A549 treated with Hydrocortisone at 1 μM for 4 hours (cell line): ENCODE measurements at places on chromosomes 2 and 18. TPM values are rescaled to one million over a fixed set of nuclear protein-coding genes. Genes with fewer than 3 reads are reported as not detected.

The C1QL2 gene
- 0.37 to 0.61 TPM (median 0.48 TPM) in 5 replicates for total RNA-seq

The CRYGD gene
- not detected in 5 replicates for total RNA-seq

The COX5B gene
- 206 to 338 TPM (median 315 TPM) in 5 replicates for total RNA-seq

The ANKRD30BL gene
- not detected in 5 replicates for total RNA-seq

The FAHD2B gene
- total RNA-seq: 10.7 to 12.6 TPM (median 12.1 TPM) in 5 replicates

The MOCOS gene
- total RNA-seq: 3.5 to 4.7 TPM (median 3.6 TPM) in 5 replicates

The SCN3A gene
- 0.01 TPM in 1 of 5 replicates, not detected in the others for total RNA-seq
